Neuronal stem cell (in vitro differentiated cells): ENCODE measurements at places on chromosomes 6 and 20.

DNA sequence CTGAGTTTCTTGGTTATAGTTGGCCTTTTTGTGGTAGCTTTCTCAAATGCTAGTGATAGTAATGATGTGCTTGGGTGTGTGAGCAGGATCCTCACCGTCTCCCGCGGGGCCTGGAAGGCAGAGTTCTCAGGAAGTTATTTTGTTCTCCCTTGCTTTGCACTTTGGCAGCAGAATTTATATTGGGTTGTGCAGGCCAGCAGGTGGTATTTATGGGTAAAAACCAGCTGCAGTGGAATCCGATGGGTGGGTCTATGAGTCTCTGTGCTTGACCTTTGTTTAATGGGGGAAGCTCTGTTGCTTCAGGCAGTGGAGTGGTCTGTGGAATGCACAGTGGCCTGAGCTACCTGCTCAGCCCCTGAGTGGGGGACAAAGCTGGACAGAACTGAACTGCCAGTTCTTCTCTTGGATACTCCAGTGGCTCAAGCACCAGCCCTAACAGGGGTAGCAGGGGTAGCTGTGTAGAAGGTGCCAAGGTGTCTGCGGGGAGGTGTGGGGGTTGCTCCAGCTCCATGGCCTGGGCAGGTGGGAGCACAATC lies 27.3 kb downstream of the IGF2R start:
- no peak for DNase-seq

DNA sequence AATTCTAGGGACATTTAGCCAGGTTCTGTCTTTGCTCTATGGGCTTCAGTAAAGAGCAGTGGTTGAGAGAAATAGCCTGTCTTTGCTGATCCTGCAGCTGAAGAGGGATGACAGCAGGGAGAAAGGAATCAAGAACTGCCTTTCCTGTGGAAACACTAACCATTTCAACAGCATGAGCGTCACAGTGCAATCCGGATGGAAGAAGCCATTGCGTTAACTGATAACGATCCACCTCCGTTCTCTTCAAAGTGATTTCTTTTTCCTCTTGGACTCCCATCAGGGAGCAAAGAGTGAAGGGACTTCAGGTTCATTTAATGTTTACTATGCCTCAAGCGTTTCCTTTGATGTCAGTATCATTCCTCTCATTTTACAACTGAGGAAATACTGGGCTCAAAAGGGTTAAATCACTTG lies 35.2 kb upstream of the EEF1E1 start:
- DNase-seq, result no peak

GRCh38 chr6:20716865-20717264 lies 182.6 kb downstream of the CDKAL1 start:
- DNase-seq, result no peak

DNA sequence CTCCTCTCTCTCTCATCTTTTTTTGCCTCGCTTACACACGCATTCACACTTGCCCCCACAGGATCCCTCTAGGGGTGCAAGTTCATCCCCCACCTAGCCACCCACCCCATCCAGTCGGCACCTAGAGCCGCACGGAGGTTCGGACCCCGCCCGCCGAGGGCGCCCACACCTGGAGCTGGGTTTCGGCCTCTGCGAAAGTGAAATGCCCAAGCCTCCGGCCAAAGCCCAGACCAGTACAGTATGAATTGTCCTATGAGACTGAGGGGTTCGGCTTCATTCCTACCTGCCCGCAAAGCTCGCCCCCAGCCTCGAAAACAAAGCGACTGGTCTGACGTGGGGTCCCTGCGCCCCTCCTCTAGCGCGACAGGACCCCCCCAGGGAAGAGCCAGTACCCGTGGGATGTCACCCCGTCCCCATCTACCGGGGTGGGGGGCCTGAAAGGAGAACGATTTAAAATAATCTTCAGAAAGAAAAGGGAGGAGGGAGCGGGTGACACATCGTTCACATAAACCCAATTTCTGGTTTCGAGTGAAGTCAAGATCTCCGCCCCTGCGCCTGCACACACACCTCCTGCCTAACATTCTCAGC lies 1.5 kb downstream of the TFAP2A start:
- DNase-seq, result no peak

DNA sequence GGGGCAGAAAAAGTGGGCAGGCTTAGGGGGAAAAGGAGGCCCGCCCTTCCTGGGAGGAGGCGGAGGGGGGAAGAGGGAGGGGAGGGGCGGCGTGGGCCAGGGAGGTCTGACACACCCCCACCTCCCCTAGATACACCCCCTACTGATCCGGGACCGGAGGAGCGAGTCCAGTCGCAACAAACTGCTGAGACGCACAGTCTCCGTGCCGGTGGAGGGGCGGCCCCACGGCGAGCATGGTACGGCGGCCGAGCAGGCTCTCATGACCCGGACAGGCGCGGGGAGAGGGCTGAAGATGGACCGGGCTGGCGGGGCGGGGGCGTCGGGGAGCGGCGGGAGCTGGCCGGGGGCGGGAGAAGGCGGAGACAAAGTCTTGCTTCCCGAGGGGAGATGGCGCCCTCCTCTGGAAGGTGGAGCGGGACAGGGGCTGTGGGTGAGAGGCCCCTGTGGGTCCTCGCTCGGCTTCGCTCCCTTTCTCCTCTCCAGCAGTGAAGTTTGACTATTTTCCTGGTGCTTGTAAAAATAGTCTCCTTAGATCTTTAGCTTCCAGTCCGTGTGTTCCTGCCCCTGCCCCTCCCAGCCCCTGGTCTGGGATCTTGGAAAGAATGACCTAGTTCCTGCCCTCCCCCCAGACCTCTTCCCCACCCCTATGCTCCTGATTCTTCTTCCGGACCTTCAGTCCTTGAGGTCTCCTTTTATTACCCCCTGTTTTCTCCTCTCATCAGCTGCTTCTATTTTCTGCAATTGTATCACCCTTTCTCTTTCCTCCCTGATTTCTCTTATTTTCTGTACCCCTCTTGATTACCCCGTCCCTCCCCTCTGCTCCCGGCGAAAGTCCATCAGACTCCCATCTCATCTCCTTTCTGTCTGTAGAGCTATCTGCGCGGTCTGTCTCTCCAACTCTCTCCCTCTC lies 6.1 kb downstream of the SYNGAP1 start:
- DNase-seq, result peak; percentile 74

- DNase-seq, result no peak
Measured at GRCh38 chr20:36307412-36308325, 1.5 kb downstream of the DLGAP4 start.

- no peak for DNase-seq
Measured at GRCh38 chr6:137640086-137640485, 145.9 kb upstream of the OLIG3 start.

- no peak for DNase-seq
Measured at GRCh38 chr6:40268614-40269013, 318.6 kb downstream of the LRFN2 start.

GRCh38 chr20:2051946-2052345 lies 49.7 kb upstream of the STK35 start:
- no peak for DNase-seq

- DNase-seq, result no peak
Measured at GRCh38 chr20:14986026-14986655, 648.7 kb upstream of the FLRT3 start.

- no peak for DNase-seq
Measured at GRCh38 chr20:17457079-17457478, 74.1 kb downstream of the BFSP1 start.

DNA sequence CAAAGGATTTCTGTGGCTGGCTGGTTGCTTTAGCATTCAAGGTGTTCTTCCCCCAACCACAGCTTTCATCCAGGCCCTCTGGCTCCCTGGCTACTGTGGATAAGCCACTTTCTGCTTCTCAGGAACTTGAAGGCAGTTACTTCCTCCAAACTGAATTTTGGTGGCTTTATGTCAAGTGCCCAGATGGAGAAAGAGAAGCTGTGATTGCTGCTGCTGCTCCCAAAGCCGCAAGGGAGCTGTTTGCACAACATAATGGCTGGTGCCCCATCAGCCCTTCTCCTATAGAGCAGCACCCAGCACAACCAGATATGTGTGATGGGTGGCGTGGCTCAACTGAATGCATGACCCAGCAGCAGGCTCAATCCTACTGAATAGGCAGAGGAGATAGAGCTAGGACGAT lies 465.2 kb downstream of the MAFB start:
- DNase-seq, result no peak

- no peak for DNase-seq
Measured at GRCh38 chr6:94217836-94218235, 798.5 kb upstream of the EPHA7 start.

DNA sequence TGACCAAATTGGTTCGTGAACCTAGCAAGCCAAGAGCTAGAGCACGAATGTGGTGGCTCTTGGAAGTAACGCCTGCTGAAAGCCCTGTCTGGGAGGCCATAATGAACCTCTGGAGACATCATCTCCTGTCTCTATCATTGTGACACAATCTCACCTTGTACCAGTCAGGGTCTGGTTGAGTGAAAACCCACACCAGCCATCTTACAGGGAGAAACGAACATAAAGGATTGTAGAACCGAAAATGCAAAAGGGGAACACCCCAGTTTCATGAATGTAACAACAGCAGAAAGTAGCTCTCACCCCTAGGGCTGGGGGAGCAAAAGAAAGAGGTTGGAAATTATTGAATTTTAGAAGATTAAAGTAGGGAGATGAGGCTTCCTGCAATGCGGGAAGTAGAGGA lies 50.9 kb upstream of the TAB2 start:
- DNase-seq, result no peak

DNA sequence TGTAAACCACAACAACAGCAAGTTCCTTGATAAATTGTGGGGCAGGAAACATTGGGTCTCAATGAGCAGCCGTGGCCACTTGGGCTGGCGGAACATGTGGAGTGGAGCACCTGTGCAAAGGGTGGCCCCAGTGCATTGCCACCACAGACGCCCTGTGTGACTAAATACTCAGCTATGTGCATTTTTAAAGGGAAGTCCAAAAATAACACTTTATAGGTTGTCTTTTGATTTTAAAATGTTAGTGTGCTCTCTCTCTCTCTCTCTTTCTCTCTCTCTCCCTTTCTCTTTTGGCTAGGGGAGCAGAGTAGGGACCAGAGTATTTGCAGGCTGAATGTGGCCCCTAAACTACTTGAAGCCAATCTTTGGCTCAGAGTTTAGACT lies 236.3 kb downstream of the BCAS1 start:
- no peak for DNase-seq

- DNase-seq, result no peak
Measured at GRCh38 chr6:17847203-17847760, 140.2 kb downstream of the KIF13A start.

DNA sequence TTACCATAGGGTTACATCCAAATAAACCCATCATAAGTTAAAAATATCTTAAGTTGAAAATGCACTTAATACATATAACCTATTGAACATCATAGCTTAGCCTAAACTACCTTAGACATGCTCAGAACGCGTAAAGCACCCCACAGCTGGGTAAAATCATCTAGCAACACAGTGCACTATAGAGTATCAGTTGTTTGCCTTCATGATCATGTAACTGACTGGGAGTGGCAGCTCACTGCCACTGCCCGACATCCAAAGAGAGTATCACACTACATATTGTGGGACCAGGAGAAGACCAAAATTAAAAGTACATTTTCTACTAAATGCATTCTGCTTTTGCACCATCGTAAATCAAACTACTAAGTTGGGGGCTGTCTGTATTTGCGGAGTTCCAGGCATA lies 31.7 kb downstream of the THEMIS start:
- no peak for DNase-seq

DNA sequence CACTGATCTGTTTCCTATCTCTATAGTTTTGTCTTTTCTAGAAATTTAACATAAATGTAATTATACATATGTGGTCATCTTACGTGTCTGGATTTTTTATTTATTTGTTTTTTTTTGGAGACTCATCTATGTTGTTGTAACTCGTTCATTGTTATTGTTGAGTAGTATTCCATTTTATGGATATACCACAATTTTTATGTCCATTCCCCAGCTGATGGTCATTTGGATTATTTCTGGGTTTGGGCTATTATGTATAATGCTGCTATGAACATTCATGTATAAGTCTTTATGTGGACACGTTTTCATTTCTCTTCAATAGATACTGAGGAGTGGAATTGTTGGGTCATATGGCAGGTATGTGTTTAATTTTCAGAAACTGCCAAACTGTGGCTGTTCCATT lies 10.2 kb downstream of the DZANK1 start:
- no peak for DNase-seq

GRCh38 chr6:95274686-95275235 lies 302.6 kb upstream of the MANEA start:
- no peak for DNase-seq

- DNase-seq, result no peak
Measured at GRCh38 chr20:50624351-50625016, 66.9 kb downstream of the RIPOR3 start.

GRCh38 chr6:14270925-14271788 lies 153.6 kb downstream of the CD83 start:
- DNase-seq, result no peak

GRCh38 chr20:11112832-11113231 lies 439.0 kb upstream of the JAG1 start:
- DNase-seq, result no peak

- DNase-seq, result no peak
Measured at GRCh38 chr6:30879684-30880427, 4.5 kb upstream of the DDR1 start.

DNA sequence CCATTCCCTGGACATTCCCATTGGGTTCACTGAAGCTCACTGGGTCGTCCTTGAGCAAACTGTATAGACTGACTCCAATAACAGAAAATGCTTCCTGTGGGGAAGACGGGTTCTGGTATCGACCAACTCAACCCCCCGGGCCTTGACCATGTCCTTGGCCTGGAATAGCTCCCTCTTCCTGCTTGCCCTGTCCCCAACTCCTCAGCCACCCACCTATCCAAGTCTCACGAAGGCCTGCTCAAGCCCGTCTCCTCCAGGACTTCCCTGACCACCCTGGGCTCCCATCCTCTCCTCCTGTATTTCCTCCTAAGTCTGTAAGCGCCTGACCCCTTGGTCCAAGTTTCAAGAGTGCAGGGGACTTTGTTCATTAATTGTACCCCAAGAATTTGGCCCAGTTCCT lies 2.8 kb upstream of the HMGA1 start:
- no peak for DNase-seq

DNA sequence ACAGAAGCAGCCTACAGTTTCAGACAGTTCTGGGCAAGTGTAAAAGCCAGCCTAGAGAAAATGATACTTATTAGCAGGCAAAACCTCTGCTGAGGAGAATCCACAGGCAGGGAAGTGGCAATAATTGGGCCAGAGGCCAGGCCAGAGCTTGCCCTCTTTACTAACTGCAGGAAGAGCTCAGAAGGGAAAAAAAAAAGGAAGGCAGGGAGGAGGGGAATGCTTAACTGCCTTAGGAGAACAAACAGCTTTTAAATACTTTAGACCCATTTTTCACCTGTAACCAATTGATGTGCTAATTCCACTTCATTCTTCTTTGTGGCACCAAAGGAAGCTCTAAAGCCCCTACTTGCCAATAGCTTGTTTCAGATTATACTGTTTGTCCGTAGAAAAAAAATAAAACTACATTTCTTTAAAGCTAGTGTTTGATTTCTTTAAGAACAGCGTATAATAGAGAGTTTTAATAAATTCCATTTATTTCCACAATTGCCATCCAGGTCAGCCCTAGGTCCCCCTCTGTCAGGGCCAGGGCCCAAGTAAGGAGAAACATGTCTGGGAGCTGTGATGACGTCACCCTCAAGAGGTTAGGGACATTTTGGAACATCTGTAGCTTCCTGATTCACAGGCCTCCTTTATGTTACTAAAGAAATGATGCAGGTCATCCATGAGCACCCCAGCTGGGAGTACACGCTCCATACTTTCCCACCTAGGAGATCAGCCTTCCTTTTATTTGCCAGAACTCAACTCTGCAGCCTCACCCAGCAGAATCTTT lies 384.3 kb downstream of the CDC5L start:
- no peak for DNase-seq
